Left colon (tissue), 2 donors: ENCODE measurements at places on chromosomes 12 and 14. TPM values are rescaled to one million over a fixed set of nuclear protein-coding genes. Genes with fewer than 3 reads are reported as not detected.

Gene NFYB
- total RNA-seq, result 17.3 TPM

Gene PXMP2
- 93.1 TPM for total RNA-seq

Gene JPH4
- 0.21 TPM for total RNA-seq

Gene SIX6
- total RNA-seq, result not detected

Gene COCH
- 3.1 TPM for total RNA-seq

Gene KRT80
- total RNA-seq, result 1.1 TPM

Gene SERPINA1
- total RNA-seq, result 185 TPM

Gene NFE2
- 0.18 TPM for total RNA-seq

Gene EPYC
- not detected for total RNA-seq

Gene CCDC197
- not detected for total RNA-seq

Gene HELB
- 4.1 TPM for total RNA-seq

Gene POTEG
- total RNA-seq, result not detected

Gene MAP3K9
- 12.4 TPM for total RNA-seq

Gene IRAK3
- 6.7 TPM for total RNA-seq

Gene ADAMTS20
- total RNA-seq, result not detected

Gene GRIP1
- 11.4 TPM for total RNA-seq

Gene GPR137C
- total RNA-seq, result 0.39 TPM

Gene ACAD10
- 44.1 TPM for total RNA-seq

Gene CPNE6
- total RNA-seq, result 0.31 TPM

Gene SCNN1A
- 289 TPM for total RNA-seq

Gene CLMN
- total RNA-seq, result 125 TPM

Gene ACSM4
- total RNA-seq, result not detected

Gene PLCZ1
- total RNA-seq, result not detected

Gene ESR2
- 0.70 TPM for total RNA-seq

Gene SOX5
- 3.9 TPM for total RNA-seq

Gene TSHR
- 0.22 TPM for total RNA-seq

Gene CLEC9A
- total RNA-seq, result not detected

Gene SLC6A12
- total RNA-seq, result 2.3 TPM

Gene TAS2R9
- total RNA-seq, result not detected

Gene KCNA5
- 0.95 TPM for total RNA-seq

Gene TMEM233
- total RNA-seq, result 0.08 TPM

Gene RTN1
- 4.3 TPM for total RNA-seq

Gene MGST1
- total RNA-seq, result 354 TPM

Gene PMCH
- total RNA-seq, result not detected

Gene TAS2R13
- 1.3 TPM for total RNA-seq

Gene DDN
- 0.06 TPM for total RNA-seq

Gene PAH
- not detected for total RNA-seq

Gene SPTB
- 0.34 TPM for total RNA-seq

Gene FAIM2
- 2.3 TPM for total RNA-seq

Gene DENND5B
- 10.5 TPM for total RNA-seq

Gene GDF3
- total RNA-seq, result not detected

Gene OAS2
- 6.7 TPM for total RNA-seq

Gene GARIN6
- not detected for total RNA-seq

Gene PROX2
- total RNA-seq, result not detected

Gene LRP6
- 31.2 TPM for total RNA-seq

Gene TAS2R8
- total RNA-seq, result not detected

Gene GLIPR1L1
- total RNA-seq, result not detected

Gene LRRK2
- 3.6 TPM for total RNA-seq

Gene IL26
- not detected for total RNA-seq

Gene NOXRED1
- total RNA-seq, result 0.45 TPM
